ENCODE measurements at places on chromosomes 7 and 10. TPM values are rescaled to one million over a fixed set of nuclear protein-coding genes. Genes with fewer than 3 reads are reported as not detected.

The FMC1 gene
- 11.1 TPM for total RNA-seq

The TAC1 gene
- not detected for total RNA-seq

The SYT15B gene
- not detected for total RNA-seq

The BBS9 gene
- 7.1 TPM for total RNA-seq

Measured in mammary microvascular endothelial cell (primary cell).